ENCODE measurements at places on chromosomes 16 and 17.

DNA sequence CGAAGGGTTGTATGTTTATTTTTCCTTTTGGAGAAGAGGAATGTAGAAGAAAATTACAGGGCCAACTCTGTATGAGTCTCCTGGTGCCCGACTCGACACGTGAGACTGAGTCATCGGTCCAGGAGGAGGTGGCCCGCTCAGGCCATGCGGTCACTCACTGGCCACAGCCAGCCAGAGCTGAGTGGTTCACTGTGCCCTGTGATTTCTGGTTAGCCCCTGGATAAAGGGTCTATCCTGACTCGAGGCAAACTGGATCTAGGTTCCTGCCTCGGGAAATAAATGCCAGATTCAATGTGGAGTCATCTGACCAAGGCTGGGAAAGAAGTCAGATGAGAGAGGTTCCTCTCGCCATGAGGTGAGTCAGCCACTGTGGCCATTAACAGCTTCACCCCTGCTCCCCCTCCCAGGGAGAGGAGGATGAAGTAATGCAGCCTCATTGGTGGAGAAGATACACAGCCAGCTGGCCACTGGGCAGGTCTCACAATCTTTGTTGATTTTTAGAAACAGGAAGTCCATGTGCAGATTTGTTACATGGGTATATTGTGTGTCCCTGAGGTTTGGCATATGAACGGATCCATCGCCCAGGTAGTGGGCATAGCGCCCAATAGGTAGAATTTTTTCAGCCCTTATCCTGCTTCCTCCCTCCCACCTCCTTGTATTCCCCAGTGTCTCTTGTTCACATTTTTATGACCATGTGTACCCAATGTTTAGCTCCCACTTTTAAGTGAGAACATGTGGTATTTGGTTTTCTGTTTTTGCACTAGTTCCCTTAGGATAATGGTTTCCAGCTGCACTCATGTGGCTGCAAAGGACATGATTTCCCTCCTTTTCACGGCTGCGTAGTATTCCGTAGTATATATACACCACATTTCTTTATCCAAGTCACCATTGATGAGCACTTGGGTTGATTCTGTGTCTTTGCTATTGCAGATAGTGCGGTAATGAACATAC lies 21.7 kb upstream of the USP36 start:
- peak; percentile 91 for DNase-seq

DNA sequence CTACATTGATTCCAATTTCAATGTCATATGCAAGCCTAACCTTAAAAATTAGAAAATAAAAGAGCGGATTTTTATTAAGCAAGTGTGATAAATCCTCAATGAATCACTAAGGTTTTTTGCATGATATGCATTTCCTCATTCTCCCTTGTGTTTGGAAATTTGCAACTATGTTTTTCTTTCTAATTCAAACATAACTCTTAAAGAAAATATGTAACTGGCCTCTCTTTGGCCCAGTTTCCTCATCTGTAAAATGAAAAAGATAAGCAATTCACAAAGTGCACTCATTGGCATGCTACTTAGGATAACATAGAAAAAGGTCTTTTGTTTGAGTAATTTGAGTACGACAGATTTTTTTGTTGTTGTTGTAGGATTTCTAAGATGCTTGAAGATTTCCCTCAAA lies 295.5 kb downstream of the CDH11 start:
- DNase-seq: no peak

- DNase-seq: no peak
Observed at GRCh38 chr17:38892620-38893019, 22.8 kb downstream of the LASP1 start.

DNA sequence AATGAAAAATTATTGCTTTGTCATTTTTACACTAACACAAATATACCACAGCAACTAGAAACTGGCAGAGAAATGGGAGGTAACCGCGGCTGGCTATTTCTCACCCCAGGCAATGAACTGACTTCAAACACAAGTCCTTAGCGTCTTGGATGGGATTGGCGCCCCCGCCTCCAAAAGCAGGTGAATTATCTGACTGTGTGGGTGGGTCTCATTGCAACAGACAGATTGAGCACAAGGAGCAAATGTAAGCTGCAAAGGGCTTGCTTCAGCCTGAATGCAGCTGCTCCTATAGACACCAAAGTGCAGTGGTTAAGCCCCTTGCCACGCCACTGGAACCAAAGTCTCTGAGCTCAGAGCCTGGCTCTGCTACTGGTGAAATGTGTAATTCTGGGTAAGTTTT lies 225.0 kb downstream of the XYLT1 start:
- no peak for DNase-seq

DNA sequence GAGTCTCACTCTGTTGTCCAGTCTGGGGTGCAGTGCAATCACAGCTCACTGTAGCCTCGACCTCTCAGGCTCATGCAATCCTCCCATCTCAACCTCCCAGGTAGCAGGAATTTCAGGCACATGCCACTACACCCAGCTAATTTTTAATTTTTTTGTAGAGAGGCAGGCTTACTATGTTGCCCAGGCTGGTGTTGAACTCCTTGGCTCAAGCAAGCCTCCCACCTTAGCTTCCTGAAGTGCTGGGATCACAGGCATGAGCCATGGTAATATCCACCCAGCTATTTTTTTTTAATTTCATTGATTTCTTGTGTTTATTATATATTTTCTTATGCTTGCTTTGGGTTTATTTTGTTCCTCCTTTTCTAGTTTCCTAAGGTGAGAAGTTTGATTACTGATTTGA lies 33.9 kb upstream of the NACA2 start:
- DNase-seq: no peak

- DNase-seq: no peak
Observed at GRCh38 chr16:62562121-62562520, 525.9 kb upstream of the CDH8 start.

DNA sequence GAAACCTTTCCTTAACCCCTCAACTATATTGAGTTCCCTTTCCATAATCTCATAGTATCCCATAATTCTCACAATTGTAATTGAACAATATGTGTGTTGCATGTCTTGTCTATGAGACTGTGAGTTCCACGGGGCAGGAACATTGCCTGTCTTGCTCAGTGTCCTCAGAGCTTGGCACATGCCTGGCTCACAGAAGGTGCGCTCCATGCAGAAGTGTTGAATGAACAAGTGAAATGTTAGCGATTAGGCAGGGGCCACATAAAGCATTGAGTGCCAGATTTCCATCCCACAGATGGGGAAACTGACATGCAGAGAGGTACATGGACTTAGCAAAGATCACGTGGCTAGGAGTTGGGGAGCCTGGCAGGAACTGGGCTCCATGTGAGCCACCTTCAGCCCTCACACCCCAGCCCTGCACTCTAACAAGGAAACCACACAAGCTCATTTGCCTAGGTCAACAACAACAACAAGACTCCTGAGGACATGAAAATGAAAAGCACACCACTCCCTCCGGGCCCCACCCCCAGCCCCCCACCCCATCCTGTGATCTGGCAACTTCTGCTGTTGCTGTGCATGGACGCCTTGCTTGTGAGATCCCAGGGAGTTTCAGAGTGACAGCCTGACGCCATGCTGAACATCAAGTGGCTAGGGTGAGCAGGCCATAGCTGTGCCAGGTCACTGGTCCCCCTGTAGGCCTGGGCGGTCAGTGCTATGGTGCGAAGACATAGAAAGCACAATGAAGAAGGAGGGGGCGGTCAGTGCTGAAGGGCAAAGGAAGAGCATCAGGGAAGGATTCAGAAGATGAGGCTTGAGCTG lies 5.0 kb downstream of the PIK3R5 start:
- no peak for DNase-seq

DNA sequence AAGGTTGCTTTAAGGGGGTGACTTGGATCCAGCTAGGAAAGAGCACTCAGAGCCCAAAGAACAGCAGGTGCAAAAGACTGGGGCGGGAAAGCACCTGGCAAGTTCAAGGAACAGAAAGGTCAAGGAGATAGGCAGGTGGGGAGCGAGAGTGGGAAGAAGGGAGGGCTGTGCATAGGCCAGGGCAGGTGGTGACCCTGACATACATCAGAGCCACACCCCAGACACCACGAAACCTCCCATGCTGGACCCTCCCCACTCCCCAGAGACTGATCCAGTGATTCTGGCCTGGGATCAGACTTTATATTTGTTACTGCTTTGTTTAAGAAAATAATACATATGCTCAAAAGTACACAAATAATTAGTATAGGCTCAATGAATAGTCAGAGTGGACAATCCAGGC lies 48.5 kb upstream of the RBFOX3 start:
- no peak for DNase-seq

GRCh38 chr16:88754109-88754911 lies 30.7 kb downstream of the PIEZO1 start:
- no peak for DNase-seq
